GF-D8 (cell line): ENCODE measurements at places on chromosomes 13 and 19.

GRCh38 chr13:34862716-34863115 is 79.4 kb upstream of the NBEA start:
- DNase-seq = no peak

DNA sequence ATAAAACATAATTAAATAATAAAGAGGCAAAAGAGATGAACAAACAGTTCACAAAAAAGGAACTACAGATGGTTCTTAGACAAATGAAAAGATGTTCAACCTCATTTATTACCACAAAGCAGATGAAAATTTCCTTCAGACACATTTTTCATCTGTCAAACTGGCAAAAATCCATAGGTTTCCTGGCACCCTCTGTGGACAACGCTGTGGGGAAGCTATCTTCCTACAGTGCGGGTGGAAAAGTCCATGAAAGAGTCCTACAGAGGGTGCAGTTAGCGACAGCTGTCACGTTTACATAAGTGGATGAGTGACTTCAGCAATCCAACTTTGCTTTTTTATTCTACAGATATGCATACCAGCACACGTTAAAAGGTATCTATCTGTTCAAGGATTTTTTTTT is 30.3 kb upstream of the PDCD5 start:
- DNase-seq = no peak

- DNase-seq = no peak
These were observed 574 bp downstream of the CYP2S1 start for GRCh38 chr19:41193430-41194156.

GRCh38 chr19:5828661-5829566 is 10.6 kb downstream of the FUT6 start:
- DNase-seq = no peak

DNA sequence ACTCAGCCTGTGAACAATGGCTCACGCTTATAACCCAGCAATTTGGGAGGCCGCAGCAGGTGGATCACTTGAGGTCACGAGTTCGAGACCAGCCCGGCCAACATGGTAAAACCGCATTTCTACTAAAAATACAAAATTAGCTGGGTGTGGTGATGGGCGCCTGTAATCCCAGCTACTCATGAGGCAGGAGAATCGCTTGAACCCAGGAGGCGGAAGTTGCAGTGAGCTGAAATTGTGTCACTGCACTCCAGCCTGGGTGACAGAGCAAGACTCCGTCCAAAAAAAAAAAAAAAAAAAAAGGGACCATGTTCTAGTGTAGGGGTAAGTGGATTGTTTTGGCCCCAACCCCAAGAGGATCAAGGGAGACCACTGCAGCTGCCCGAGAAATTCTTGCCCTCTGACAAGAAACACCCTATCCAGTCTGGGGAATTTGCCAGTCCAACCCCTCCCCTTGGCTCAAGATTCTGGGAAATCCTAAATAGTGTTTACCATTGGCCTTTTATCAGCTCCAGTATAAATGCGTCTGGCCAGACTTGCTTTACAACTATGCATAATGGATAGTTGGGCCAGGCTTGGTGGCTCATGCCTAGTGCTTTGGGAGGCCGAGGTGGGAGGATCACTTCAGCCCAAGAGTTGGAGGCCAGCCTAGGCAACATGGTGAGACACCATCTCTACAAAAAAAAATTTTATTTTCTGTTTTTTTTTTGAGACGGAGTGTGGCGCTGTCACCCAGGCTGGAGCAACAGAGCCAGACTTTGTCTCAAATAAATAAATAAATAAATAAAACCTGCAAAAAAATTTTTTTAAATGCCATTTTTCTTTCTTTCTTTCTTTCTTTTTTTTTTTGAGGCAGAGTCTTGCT is 5.1 kb upstream of the DHDH start:
- no peak for DNase-seq

GRCh38 chr13:52387721-52388120 is 18.3 kb downstream of the THSD1 start:
- DNase-seq = no peak

DNA sequence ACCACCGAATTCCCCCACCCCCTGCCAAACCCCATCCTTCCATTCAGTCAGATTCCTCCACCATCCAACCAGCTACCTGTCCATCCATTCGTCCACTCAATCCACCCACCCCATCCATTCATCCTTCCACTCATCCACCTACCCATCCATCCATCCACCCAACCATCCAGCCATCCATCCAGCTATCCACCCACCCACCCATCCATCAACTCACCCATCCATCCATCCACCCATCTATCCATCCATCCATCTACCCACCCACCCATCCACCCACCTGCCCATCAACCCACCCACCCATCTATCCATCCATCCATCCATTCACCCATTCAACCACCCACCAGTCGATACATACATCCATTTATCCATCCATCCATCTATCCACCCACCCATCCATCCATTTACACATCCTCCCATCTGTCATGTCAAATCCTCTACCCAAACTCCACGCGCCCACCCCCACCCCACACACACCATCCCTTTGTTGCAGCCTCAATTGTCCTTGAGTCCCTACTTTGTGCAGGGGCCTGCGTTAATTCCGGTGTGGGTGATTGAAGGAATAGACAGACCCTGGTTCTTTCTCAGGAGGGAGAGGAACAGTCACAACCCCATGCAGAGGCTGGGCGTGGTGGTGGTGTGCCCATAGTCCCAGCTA is 5.3 kb upstream of the SLC5A5 start:
- DNase-seq = no peak

- no peak for DNase-seq
These were observed 15.3 kb upstream of the SULT2A1 start for GRCh38 chr19:47901370-47901769.

GRCh38 chr19:54179921-54180461 is 7.0 kb upstream of the TMC4 start:
- DNase-seq = no peak

DNA sequence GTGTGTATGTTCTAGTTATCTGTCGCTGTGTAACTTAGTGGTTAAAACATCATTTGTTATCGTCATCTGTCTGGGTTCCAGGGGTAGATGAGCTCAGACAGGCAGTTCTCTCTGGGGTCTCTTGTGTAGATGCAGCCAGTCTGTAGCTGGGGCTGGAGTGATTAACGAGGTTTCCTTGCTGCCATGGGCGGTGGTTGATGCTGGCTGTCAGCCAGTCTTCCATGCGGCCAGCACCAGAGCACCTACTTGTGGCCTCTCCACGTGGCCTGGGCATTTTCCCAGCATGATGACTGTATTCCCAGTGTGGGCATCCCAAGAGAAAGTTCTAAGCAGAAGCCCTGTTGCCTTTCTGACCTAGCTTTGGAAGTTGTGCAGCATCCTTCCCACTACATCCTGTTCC is 10.7 kb downstream of the ERCC5 start:
- no peak for DNase-seq

DNA sequence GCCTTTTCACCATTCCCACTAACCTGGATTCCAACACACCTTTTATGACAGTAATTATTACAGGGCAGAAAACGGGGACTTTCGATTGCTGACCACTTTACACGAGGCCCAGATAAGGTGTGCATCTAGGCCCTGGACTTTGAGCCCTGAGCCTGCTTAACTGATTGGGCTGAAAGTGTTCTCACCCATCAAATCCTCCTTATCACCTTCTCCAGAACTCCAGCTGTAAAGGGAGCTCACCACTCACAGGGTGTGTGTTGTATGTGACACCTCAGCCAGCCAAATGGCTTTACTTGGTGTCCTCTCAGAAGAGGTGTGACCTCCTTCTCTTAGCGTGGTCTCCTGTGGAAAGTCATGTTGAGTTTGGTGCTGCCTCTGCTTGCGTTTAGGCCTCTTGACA is 36.5 kb downstream of the SIPA1L3 start:
- no peak for DNase-seq
